T-helper 9 cell (primary cell): ENCODE measurements at places on chromosomes 2 and 18.
A peak's percentile ranks its signal among the peaks of the same experiment; 100 is the strongest.

DNA sequence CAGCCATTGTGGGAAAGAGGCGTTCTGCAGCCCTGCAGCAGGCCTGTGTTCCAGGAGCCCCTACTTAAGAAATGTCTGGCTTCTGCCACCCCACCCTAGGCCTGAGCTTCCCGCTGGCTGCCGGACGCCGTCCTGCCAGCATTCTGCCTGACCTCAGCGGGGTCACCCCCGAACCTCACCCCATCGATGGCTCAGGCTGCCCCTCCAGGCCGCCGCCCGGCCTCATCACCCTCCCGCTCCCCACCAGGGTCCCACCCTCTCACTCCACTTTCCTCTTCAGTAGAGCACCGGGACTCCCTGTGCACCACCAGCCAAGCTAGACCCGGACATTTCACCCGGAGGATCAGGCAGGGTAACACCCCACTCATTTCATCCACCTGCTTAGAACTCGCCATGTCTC is 73.6 kb upstream of the SALL3 start:
- DNase-seq, result no peak

- DNase-seq, result no peak
Observed at GRCh38 chr2:205915130-205915524, 170.8 kb downstream of the INO80D start.

DNA sequence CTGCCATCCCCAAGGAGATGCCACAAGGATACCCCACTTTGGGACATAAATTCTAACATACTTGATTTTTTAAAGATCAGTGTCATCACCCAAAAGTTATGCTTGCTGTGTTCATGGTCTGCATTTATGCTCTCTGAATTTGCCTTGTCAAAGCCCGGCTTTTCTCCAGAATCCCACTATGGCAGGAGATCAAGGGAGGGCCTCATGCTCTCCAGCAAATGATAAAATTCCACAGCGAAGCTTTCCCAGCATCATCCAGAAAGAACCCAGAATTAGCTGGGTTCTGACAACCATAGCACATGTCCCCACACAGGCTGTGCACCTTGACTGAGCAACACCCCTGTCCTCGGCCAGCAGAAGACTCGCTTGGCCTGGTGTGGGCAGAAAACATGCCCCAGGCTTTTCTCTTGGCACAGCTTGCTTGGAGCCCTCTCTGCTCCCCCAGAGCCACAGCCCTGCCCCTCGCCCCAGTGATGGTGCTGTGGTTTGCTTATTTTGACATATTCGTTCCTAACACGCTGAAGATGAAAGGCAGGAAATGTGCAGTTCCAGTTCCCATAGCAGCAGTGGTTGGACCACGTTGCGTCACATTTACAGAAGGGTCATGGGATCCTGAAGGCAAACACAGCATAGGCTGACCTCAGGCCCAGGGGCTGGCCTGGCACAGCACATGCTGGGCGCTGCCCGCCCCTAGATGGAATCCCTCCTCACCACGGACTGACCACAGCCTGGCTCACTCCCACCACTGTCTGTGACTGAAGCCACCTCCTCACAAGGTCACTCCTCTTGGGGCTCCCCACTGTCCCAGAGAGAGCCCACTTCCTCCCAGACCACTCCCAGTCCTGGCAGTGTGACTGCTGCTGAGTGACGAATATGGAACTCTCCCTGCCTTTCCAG is 14.1 kb upstream of the CHRNA1 start:
- DNase-seq, result peak; percentile 63

- no peak for DNase-seq
Observed at GRCh38 chr2:39325966-39326365, 82.2 kb upstream of the CDKL4 start.

- DNase-seq, result no peak
Observed at GRCh38 chr2:23526114-23526513, 141.1 kb downstream of the KLHL29 start.

GRCh38 chr18:77161383-77161782 is 28.8 kb upstream of the MBP start:
- no peak for DNase-seq

DNA sequence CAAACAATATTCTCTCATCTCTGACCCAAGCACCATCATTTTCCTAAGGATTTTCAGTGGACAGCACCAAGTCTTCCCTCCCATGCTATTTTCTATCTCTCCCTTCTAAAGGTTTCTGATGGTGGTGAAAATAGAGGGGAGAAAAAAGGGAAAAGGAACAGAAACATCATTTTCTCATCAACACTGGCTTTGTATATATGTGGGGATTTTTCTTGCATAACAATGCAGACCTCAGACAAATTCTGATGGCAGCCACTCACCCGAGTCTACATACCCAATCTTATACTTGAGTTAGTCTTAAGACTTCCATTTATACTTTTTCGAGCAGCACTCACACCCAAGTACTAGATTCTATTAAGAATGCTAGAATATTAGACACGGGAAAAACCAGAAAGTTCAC is 95.8 kb downstream of the TMEM163 start:
- DNase-seq, result no peak

DNA sequence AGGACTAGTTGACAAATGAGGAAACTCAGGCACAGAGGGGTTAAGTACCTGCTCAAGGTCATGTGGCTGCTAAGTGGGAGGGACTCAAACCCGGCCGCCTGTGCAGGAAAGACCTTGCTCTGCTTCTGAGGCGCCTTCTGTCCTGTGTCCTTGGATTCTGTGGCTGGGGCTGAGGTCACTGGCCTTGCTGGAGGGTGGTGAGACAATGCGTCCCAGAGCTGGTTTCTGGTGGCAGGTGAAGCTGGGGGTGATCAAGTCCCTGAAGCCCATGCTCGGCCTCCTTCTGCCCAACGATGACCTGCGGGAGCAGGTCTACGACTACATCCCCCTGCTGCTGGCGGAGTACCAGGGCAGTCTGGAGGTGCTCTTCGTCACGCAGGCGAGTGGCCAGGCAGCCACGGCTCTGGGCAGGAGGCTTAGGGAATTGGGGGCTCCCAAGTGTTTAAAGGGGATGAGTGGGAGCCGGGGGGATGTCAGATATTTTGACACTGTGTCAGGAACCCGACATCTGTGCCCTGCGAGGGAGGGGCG is 16.1 kb downstream of the MROH2A start:
- DNase-seq, result no peak
